ENCODE measurements at places on chromosomes 3 and 15.

- no peak for DNase-seq
Measured at GRCh38 chr3:135460273-135460672, 505.3 kb upstream of the PPP2R3A start.

DNA sequence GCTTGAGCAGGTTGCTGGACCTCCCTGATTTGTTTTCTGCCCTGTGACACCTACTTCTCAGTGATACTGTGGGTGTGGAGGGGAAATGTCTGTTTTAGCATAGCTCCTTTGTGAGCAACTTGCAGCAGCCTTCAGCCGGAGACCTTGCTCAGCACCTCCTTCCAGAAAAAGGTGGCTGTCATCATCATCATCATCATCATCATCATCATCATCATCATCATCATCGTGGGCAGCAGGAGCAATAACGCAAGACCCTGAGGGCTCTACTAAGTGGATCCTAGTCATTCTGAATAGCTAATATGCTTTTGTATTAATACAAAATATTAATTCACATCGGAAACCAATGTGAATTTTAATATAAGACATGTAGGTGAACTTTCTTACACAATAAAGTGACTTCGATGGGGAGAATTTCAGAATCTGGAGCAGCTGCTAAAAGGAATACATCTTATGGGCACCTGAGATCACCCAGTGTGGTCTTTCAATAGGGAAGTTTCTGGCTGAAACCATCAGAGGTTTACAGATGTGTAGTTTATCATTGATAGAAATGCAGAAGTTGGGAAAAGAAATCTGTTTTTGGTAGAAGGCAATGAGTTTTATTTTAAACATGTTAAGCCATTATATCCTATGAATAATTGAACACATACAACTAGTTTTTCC is 8.6 kb downstream of the GABRR3 start:
- no peak for DNase-seq

- no peak for DNase-seq
Measured at GRCh38 chr3:172465281-172465680, 17.0 kb upstream of the GHSR start.

DNA sequence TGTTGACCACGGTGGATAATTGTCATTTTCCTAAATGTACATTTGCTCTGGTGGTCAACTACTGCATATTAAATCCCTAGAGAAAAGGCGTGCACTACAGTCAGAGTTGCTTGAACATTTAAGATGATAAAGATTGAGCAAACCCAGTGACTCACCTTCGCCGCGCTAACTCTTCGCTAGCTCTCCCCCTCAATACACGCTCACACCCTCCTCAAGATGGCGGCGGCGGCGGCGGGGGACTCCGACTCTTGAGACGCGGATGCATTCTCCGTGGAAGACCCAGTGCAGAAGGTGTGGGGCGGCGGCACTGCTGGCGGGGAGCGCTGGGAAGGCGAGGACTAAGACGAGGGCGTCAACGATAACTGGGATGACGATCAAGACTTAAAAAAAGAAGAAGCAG is 79.8 kb upstream of the PFN2 start:
- no peak for DNase-seq

DNA sequence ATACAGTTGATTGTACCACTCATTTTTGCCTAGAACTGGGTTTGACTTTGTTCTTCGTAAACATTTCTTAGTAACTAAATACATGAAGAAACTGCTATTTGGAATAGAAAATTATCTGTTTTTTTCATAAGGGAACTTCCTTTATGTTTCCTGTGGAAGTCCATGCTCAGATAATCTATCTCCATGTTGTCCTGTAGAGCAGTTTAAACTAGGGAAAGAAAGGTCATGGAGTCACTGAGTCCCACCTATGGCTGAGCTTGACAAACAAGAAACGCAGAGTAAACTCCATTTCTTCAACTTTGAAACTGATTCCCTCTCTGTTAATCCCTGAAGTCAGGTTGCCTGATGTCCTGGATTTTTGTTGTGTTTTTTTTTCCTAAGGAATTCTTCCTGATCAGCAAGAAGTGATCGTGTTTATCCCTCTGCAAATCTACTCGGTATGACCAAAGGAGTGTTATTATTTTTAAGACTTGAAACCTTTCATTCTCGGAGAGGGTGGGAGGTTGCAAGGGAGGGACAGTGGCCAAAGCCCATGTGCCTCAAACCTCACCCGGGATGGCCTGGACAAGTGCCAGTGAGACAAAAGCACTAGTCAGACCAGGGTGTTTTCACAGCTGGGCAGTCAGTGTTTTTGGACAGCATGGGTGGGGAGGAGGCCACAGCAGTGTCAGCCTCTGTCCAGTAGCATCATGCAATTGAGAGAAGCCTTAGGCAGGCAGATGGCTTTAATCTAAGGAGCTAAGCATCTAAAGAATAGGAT is 129.8 kb upstream of the PHLDB2 start:
- no peak for DNase-seq

DNA sequence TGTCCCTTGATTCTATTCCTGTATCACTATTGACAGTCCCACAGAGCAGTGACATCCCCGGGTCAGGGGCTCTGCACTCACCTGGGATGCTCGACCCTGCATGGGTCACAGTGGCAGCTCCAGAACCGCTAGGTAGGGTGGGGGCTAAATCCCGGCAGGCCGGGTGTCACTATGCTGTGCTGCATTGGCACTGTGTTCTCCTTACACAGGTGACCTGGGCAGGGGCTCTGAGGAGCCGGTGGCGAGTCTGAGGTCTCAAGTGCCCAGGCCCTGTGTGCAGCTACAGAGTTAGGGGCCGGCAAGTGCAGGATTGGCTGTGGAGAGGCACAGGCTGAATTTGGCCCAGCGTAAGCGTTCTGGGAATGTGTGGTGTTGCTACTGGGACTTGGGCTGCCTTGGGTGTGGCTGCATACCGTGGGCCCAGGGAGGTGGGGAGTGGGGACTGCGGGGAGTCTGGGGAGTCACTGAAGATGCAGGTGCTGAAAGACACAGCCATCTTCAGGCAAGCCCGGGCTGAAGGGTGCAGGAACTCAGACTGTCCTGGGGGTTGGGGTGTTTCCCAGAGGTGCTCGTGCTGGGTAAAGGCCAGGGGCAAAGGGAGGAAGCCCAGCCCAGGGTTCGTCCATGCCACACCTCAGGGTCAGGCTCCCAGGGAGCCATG is 102.6 kb upstream of the PRR20G start:
- DNase-seq: no peak

DNA sequence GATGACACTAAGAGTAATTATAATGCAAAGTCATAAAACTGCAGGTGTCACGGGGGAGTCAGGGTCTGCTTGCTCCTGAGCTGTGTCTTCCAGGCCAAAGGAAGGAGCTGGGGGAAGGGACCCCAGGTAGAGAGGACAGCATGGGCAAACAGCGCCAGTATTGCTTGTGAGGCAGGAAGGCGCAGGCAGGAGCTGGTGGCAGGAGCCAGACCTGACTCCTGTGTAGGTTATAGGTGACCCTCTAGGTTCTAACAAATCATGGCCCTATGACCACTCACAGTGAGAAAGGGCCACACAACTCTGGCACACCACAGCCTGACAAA is 1.9 kb downstream of the CISH start:
- DNase-seq: no peak

DNA sequence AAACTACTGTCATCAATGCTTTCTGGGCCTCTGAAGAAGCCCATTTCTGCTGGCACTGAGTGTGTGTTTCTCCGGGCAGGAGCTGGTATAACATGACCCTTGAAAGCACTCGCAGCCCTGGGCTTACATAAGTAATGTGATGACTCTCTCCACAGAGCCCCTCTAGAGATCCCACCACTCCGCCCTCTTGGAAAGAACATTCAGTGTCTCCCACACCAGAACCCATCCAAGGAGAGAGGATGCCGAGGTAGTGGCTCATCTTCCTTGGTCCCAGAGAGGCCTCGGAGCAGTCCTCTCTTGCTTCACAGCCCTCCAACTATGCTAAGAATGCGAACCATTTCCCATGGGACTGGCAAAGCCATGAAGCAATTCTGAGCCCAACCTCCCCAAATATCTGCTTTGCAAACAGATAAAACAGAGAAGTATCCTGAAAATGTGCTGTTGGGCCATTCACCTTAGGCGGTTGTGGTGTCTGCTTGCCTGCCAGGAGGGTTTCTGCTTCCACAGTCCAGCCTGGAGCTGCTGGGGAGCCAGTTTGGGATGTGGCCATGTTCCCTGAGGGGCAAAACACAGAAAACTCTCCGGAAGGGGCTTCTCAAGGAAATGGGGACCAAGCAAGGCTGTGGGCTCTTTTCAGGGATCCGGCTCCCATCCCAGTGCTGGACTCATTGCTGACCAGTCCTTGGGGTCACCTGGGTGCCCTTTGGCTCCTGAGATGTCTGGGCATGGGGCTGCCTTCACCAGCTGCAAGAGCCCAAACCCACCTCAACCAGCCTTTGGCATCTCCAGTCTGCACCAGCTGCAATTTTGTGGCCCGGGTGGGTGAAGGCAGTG is 47.3 kb downstream of the AMOTL2 start:
- peak; percentile 80 for DNase-seq

DNA sequence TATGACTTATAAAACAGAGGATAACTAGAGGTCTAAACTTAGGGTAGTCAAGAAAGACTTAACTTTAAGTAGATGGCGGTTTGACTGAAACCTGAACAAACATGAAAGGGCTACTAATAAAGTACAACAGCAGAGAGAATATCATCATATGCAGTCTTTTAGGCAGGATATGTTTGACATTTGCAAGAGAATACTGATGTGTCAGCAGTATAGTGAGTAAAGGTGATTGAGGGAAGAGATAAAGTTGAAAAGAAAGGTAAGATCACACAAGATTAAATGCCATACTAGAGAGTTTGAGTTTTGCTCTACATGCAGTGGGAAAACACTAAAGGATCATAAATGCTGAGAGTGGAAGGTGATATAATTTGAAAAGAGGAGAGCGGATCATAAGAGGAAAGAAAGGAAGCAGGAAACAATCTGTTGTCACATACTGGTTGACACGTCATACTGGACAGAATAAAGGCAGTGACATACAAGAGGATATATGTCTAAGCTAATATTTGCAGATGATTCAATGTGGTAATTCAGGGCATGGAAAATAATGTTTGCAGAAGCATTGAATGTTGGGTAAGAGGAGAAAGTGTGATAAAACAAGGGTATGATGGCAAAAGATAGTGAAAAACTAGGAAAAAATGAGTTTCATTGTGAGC is 223.0 kb downstream of the EPHA6 start:
- no peak for DNase-seq

- DNase-seq: no peak
Measured at GRCh38 chr15:75725719-75726607, 13.3 kb upstream of the CSPG4 start.

DNA sequence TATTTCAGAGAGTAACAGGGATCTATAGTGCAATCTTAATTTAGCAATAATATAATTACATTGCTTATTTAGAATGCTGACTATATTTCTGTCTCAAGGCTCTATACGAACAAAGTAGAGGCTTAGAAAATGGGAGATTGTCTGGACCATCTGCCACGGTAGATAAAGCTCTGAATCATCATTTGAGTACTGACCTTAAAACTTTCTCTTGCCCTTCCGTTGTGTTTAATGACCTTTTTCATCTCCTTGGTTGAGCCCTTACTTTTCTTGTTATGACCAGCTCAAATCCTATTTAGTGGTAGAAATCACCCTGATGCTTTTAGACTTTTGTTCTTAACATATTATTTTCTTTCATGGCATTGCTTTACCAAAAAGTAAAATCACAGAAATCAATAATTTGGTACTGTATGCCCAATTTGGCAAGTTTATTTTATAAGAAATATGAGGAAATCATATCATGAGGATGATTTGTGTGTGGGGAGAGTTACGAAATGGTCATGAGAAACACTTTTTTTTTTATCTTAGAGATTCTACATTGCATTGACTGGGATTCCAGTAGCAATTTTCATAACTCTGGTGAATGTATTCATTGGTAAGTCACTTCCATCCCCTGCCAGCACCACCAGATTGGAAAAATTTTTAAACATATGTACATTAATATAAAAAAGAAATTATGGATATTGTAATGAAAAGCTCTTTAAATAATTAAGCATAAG is 11.0 kb downstream of the NDUFB5 start:
- DNase-seq: no peak

DNA sequence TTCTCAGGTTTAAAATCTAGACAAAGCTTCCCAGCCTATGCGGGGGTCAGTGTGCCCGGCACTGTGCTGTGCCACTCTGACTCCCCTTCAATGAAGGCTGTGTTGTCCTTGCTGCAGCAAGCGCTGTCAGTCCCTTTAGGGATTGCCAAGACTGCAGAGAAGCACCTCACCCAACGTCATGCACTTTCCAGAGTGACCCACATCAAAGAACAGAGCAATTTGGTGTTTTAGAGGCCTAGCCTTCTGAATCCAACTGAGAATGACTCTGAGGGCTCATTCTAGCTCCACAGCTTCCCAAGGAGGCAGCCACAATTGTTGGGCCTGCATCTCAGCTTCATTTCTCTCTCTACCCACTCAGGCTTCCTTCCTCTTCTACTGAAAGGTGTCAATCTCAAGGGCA is 26.4 kb downstream of the SLC9A9 start:
- no peak for DNase-seq

DNA sequence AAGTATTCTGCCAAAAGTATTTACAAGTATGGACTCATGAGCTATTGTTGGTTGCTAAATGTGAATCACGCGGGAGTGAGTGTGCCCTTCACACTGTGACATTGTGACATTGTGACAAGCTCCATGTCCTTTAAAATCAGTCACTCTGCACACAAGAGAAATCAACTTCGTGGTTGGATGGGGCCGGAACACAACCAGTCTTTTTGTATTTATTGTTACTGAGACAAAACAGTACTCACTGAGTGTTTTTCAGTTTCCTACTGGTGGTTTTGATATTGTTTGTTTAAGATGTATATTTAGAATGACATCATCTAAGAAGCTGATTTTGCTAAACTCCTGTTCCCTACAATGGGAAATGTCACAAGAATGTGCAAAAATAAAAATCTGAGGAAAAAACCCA is 30.3 kb downstream of the SYNM start:
- DNase-seq: no peak

- no peak for DNase-seq
Measured at GRCh38 chr3:42013691-42014457, 52.0 kb upstream of the ULK4 start.

DNA sequence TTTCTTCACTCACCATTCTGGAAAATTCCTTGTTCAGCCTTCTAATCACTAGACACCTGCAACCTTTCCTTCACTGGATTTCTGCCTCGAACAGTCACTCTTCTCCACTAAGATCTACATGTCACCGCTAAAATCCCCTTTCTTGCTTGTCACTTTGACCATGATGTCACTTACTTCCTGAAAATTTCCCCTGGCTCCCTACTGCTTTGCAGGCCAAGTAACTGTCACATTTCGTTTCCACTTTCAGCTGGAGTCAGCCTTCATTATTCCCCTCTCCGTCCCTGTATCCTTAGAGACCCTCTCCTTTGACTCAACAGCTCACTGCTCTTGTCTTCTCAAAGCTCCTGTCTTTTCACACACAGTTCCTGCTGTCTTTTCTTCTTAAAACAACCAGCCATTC is 15.9 kb downstream of the CHL1 start:
- no peak for DNase-seq

Data from GOT3 (cell line).